ENCODE measurements at places on chromosomes 3 and 15.
A peak's percentile ranks its signal among the peaks of the same experiment; 100 is the strongest.

GRCh38 chr15:47762621-47763020 lies 45.3 kb downstream of the SEMA6D start:
- DNase-seq: no peak

DNA sequence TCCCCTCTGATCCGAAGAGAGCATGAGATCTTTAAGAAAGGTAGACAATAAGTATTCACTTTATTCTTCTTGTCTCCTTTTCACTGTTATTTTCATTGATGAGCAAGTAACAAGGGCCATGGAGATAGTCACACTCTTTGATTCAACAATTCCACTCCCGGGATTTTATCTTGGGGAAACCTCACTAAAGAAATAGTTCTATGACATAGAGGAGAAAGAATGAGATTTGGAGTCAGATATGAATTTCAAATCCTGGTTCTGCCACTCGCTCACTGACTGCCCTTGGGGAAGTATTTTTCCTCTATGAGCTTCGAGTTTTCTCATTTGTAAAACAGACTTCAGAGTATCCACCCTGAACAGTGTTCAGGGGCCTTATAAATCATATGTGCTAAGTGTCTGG lies 514.6 kb downstream of the NLGN1 start:
- DNase-seq: no peak

DNA sequence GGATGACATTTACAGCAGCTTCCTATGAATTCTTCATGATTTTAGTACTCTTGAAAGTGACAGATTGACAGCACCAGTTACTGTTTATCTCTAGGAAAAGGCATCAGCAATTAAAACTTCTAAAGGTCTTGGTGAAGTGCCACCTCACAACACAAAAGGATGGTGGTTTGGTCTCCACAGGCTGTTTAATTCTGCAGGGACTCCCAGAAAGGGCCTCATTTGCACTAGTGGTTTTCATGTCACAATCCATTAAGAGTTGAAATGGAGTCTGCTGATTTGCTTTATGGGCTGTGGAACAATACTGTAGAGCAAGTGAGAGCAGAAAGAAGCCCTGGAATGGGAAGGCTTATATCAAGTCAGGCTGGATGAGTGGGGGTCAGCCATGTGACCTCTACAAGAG lies 225.3 kb upstream of the KCNMB2 start:
- DNase-seq: no peak

DNA sequence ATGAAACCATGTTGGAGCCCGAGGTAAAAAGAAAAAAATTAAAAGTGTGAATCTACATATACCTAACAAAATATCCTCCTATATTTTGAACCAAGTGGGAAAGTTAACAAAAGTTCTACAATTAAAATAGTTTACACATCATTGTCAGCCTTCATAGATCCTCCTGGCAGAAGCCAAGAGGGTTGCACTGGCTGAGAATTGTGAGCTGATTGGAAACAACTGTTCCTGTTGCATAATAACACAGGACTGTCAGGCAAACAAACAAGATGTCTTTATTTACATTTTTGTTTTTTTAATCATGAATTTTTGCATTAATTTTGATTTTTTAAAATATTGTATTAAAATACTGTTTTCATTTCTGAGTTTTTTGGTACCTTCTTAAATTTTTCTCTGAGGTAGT lies 215.2 kb upstream of the MME start:
- DNase-seq: no peak

DNA sequence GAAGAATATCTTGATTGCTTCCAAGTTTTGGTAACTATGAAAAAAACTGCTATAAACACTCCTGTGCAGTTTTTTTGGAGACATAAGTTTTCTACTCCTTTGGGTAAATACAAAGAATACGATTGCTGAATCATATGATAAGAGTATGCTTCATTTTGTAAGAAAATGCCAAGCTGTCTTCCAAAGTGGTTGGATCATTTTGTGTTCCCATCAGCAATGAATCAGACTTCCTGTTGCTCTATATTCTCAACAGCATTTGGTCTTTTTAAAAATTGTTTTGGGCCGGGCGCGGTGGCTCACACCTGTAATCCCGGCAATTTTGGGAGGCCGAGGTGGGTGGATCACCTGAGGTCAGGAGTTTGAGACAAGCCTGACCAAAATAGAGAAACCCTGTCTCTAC lies 14.5 kb downstream of the BTD start:
- DNase-seq: no peak

DNA sequence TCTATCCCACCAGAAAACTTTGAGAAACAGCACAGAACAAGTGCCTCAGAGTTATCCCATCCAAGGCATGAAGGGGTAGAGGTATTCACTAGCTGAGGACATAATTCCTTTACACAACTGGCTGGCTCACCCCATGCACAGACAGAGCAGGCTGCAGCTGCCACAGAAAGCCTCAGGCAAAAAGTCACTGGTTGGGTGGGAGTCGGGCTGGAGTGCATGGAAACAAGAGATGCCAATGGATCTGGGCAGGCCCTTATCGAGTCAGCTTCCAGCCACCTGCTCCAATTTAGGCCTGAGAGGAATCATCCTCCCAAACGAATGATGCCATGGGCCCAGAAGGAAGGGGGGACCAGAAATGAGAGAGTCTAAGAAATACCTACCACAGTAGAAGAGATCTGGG lies 83.0 kb downstream of the RSL24D1 start:
- DNase-seq: no peak

DNA sequence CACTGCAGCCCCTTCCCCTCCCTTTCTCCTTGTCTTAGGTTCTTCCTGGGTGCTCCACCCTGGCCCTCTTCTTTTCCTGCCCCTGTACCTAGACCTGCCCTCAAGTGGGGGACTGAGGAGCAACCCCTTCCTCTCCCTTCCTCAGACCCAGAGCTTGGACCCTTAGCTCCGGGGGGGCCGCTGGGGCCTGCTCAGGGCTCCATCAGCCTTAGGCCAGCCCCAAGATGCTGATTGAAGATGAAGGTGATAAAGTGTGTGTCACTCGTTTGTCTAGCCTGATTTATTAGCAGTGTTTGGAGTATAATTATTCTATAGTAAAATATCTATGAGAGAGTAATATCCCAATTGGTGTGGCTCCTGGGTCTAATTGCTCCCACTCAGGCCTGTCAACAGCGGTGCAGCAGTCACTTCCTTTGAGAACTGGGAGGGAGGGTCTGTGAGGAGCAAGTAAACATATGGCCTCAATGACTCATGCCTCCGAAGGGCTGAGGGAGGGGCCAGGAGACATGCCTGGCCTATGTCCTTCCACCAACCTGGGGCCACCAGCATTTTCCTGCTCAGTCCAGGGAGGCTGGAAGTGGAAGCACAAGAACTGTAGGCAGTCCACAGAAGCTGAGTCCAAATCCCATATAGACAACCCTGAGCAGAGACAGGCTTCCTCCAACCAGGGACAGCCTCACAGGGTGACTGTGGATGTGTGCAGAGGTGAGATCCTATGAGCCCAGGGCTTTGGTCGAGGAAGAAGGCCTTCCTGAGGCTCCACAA lies 123.2 kb downstream of the DNAJB8 start:
- DNase-seq: no peak

GRCh38 chr3:38617586-38617985 lies 31.9 kb downstream of the SCN5A start:
- DNase-seq: no peak

DNA sequence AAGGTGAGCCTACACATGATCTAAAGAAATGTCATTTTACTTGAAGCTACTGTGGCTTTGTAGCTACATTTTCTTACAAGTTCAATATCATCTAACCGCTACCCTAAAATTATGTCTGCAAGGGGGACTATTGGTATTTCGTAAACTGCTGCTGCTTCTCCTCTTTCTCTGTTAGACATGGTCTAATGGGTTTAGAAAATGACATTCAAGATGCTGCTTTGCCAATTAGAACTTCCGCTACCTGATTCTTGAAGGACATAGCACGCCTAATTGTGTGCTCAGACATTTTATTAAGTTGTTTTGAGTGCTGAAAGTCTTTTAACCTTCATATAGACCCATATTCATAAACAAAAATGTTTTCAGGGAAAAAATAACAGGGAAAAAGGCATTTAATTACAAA lies 283.7 kb upstream of the ICE2 start:
- DNase-seq: no peak

GRCh38 chr15:93126148-93126547 lies 37.1 kb upstream of the RGMA start:
- no peak for DNase-seq

- DNase-seq: no peak
These were observed 372.3 kb downstream of the SV2B start for GRCh38 chr15:91472316-91472756.

- no peak for DNase-seq
These were observed 103.7 kb downstream of the CADPS start for GRCh38 chr3:62771331-62772072.

GRCh38 chr3:178476886-178477285 lies 59.4 kb upstream of the KCNMB2 start:
- DNase-seq: peak; percentile 3

DNA sequence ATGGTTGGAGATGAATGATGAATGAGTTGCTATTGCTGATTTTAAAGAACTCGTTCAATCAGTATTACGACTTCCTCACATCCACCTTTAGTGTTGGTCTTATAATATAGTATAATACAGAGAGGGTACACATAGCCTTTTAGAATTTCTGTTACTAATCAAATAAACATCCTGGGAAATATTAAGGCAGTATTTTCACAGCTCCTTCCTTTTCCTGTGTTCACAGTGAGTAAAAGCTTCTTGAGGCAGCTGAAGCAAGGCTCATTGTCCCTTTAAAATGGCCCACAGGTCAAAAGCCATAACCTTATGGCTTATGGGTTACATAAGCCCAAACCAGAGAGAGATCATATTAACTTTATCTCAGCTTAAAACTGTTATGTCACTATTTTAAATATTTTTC lies 1.3 kb upstream of the BTLA start:
- DNase-seq: no peak

GRCh38 chr3:159253860-159254259 lies 452.0 kb downstream of the MFSD1 start:
- no peak for DNase-seq

GRCh38 chr3:9216736-9217135 lies 32.7 kb downstream of the SRGAP3 start:
- peak; percentile 31 for DNase-seq

DNA sequence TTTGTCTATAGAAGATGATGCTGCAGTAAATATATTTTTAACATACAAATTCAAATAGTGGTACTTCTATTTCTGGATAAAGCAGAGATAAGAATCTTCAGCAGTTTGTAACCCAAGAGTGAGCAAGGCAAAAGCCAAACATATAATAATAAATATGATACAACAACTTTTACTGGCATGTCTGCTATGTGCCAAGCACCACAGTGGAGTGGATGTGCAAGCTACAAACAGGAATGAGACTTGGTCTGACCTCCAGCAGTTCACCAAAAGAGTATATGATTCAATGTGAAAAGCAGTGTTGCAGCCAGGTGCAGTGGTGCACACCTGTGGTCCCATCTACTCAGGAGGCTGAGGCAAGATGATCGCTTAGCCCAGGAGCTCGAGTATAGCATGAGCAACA lies 395.6 kb downstream of the EPHB1 start:
- DNase-seq: no peak

- DNase-seq: no peak
These were observed 84.6 kb downstream of the MAGI1 start for GRCh38 chr3:65953881-65954733.

DNA sequence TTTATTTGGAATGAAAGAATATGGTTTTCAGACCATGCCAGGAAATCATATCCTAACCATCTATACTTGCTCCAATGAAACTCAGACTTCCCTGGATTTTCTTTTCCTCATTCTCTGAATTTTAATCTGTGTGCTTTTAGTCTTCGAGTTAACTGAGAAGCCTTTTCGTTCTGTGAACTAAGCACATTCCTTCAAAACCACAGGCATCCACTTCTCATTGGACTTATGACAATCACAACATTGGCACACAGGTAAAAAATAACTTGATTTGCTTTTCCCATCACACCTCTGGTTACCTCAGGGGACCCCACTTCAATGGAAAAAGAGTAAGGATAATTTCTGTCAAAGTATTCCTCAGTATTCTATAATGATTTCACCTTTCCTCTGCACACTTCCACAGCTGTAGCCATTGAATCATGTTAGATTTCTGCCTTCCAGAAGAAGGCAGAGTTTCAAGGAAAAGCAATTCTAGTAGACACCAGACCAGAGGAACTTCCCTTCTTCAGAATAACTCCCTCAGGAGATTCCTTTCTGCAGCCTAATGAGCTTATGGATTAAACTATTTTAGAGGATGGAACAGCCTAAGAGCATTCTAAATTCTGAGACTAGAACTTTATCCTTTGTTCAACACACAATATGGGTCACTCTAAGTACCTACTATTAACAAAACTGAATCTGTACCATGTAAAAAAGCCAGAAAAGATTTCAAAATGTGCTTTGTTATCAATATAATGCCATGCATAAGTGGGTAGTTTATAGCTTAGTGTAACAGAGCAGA lies 15.9 kb downstream of the COMMD2 start:
- DNase-seq: no peak

- DNase-seq: no peak
These were observed 43.2 kb upstream of the PTPN23 start for GRCh38 chr3:47337656-47338055.

DNA sequence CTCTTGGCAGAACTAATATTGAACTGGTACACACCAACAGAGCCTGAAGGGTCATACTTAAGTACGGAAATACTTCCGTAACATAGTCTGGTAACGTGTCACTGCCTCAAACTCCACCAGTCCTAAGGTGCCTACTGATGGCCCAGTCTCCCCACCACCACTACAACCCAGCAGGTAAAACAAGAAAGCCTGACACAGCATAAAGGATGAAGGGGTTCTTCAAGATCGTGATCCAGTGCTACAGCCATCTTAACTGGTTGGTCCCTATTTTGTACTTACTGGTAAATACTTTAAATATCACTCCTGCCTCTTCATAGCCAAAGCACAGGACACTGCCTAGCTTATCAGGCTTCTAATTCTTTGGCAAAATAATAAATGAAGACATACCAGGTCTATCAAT lies 46.5 kb downstream of the PEAK1 start:
- no peak for DNase-seq

DNA sequence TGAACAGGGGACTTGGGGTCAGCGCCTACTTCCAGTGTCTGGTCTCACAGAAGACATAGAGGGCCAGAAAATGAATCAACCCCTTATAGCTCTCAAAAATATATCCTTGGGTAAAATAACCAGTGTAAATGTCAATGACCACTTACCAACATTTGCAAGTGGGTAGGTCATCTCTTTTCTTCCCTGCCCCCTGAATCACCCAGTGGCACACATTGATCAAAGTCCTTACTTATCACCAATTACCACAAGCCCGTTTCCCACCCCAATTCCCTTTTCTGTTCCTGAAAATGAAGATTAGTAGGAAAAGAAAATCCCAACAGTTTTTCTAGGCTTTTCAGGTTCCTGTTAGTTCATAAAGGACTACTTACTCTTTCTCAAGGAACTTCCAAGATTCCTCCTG lies 70.5 kb upstream of the HEG1 start:
- no peak for DNase-seq

- no peak for DNase-seq
These were observed 89.7 kb upstream of the WNT5A start for GRCh38 chr3:55576621-55577388.

DNA sequence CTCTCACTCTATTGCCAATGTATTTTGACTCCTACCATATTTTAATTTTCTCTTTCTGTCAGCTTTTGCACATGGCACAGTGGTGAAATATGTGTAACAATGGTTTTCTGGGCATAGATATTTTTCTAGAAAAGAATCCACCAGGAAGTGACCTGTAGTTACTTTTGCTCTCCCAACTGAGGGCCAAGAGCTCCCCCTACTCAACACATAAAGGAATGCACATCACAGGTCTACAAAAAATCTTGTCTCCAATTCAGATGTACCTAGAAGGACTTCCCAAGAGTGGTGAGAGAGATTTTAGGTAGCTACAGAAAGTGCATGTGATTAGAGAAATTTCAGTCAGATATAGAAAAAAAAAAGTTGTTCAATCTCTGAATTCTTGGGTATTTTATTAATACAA lies 15.6 kb downstream of the CPA3 start:
- DNase-seq: no peak

GRCh38 chr3:110929816-110930215 lies 141.8 kb upstream of the NECTIN3 start:
- no peak for DNase-seq

Data from AG09309 (cell line).